ENCODE measurements at places on chromosomes 11 and 22. TPM values are rescaled to one million over a fixed set of nuclear protein-coding genes. Genes with fewer than 3 reads are reported as not detected.

- DNase-seq = no peak
- H3K27ac ChIP-seq = no peak overlapping the region
- no peaks in the 10 kb centered on the region for H3K27me3 ChIP-seq
- peaks cover 18% of the 10 kb centered on the region for H3K4me1 ChIP-seq
- H3K4me3 ChIP-seq = no peak overlapping the region
These were observed 16.0 kb upstream of the TUB start for GRCh38 chr11:8065031-8065430.

GRCh38 chr11:15912825-15913224 lies 443.5 kb downstream of the SOX6 start:
- no peak overlapping the region for H3K27ac ChIP-seq
- H3K27me3 ChIP-seq = no peaks in the 10 kb centered on the region
- H3K36me3 ChIP-seq = no peaks in the 10 kb centered on the region

Gene OR51B4
- total RNA-seq = 0.45 TPM

Gene OR6X1
- total RNA-seq = not detected

Gene OR8G5
- not detected for total RNA-seq

Gene APOBEC3F
- total RNA-seq = 32.3 TPM

GRCh38 chr22:37669586-37669985 lies 5.8 kb upstream of the LGALS1 start:
- H3K4me1 ChIP-seq = peaks cover 9% of the 10 kb centered on the region
- H3K4me3 ChIP-seq = no peak overlapping the region
- no peak overlapping the region for H3K27ac ChIP-seq
- no peaks in the 10 kb centered on the region for H3K27me3 ChIP-seq
- H3K36me3 ChIP-seq = no peaks in the 10 kb centered on the region

- DNase-seq = no peak
- H3K27me3 ChIP-seq = no peaks in the 10 kb centered on the region
- H3K27ac ChIP-seq = no peak overlapping the region
- H3K4me3 ChIP-seq = no peak overlapping the region
These were observed 55.3 kb downstream of the CACNA1I start for GRCh38 chr22:39625569-39626537.

- DNase-seq = no peak
- no peaks in the 10 kb centered on the region for H3K4me1 ChIP-seq
- no peaks in the 10 kb centered on the region for H3K36me3 ChIP-seq
- H3K27me3 ChIP-seq = no peaks in the 10 kb centered on the region
- H3K4me3 ChIP-seq = no peak overlapping the region
These were observed 1.2 kb downstream of the CD3E start for GRCh38 chr11:118305726-118306125.

Gene PKDREJ
- total RNA-seq = 0.12 TPM

- H3K27ac ChIP-seq = no peak overlapping the region
- H3K4me1 ChIP-seq = no peaks in the 10 kb centered on the region
- no peaks in the 10 kb centered on the region for H3K27me3 ChIP-seq
These were observed 792 bp downstream of the RBMXL2 start for GRCh38 chr11:7089328-7090251.

- H3K4me1 ChIP-seq = no peaks in the 10 kb centered on the region
- no peak overlapping the region for H3K4me3 ChIP-seq
- H3K36me3 ChIP-seq = no peaks in the 10 kb centered on the region
These were observed 50.2 kb downstream of the AP2A2 start for GRCh38 chr11:975827-976226.

DNA sequence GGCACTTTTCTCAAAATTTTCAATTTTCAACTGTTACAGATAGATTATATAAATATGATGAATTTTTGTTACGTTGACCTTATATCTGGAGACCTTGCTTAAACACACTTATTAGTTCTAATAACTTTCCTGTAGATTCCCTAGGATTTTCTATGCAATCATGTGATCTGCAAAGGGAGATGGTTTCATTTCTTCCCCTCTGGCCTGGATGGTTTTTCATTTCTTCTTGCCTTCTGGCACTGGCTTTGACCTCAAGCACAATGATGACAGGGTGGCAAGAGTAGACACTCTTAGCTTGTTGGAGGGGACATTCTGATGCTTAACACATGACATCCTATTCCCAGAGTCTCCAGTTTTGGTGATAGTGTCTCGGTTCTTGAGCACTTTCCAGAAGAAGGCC lies 75.9 kb downstream of the DGCR2 start:
- H3K4me3 ChIP-seq = no peak overlapping the region
- no peaks in the 10 kb centered on the region for H3K36me3 ChIP-seq
- no peak for DNase-seq
- H3K27ac ChIP-seq = no peak overlapping the region
- no peaks in the 10 kb centered on the region for H3K27me3 ChIP-seq

Gene VEGFB
- total RNA-seq = 146 TPM

GRCh38 chr11:57116654-57117053 lies 65.1 kb upstream of the LRRC55 start:
- no peaks in the 10 kb centered on the region for H3K36me3 ChIP-seq
- H3K27ac ChIP-seq = no peak overlapping the region
- no peak for DNase-seq
- no peaks in the 10 kb centered on the region for H3K27me3 ChIP-seq
- no peak overlapping the region for H3K4me3 ChIP-seq
- H3K4me1 ChIP-seq = no peaks in the 10 kb centered on the region

Gene OR2AG1
- not detected for total RNA-seq

DNA sequence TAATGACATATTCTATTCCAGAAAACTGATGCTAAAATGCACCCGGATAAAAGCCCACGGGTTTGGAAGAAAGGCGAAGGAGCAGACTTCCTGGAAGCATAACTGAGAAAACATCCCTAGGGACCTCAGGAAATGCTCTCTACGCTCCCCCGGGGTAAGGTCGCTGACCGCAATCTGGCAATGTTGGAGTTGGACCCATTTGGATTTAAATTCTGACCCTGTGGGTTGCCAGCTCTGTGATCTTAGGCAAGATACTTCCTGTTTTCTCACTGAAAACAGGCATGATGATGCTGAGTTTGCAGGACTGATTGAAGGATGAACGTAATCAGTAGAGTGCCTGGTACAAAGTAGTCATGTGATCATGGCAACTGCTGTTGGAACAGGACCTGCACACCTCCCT lies 1054.0 kb downstream of the NTM start:
- no peak for DNase-seq
- H3K36me3 ChIP-seq = no peaks in the 10 kb centered on the region
- no peaks in the 10 kb centered on the region for H3K4me1 ChIP-seq
- H3K27ac ChIP-seq = no peak overlapping the region
- H3K4me3 ChIP-seq = no peak overlapping the region

DNA sequence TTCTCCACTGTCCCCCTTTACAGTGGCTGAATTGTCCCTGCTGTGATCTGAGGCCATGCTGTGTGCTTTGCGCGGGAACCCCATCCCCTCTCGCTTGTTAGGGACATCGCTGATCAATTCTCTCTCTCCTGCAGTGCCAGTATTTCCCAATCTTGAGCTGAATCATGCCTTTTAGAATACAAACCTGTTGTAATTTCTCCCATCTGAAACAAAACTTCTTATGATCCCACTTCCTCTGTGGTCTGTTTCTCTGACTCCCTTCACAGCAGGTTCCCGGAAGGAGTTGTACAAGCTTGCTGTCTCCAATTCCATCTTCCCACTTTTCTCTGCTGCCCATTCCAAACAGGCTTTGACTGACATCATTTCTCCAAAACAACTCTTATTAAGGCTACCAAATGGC lies 16.8 kb downstream of the ADAMTS15 start:
- H3K27me3 ChIP-seq = no peaks in the 10 kb centered on the region
- no peaks in the 10 kb centered on the region for H3K36me3 ChIP-seq
- no peak overlapping the region for H3K27ac ChIP-seq

Gene CECR2
- total RNA-seq = 1.4 TPM

DNA sequence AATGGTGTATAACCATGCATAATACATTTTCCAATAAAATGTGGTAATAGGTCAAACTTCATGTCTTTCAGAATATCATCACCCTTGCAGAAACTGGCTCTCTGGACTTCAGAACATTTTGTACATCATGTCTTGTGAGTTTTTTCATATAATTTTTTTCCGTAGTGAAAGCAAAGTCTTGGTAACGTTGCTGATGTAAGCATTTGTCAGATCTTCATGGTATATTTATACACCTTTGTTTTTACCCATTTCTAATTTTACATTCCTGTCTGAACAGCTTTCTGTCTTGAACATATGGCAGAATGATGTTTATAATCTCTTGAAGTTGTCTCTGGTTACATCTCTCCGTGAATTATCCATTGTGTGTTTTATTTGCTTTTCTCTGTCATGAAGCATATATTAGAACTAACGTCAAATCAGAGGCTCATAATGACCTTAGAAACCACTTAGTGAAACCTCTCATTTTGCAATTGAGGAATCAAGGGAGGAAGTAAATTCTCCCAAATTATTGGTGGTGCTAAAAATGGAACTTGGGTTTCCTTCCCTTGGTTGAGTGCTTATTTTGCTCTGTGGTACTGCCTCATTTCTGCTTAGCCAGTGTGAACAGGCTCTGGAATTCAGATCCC lies 37.4 kb downstream of the CSRP3 start:
- no peaks in the 10 kb centered on the region for H3K36me3 ChIP-seq
- H3K4me3 ChIP-seq = no peak overlapping the region
- H3K4me1 ChIP-seq = no peaks in the 10 kb centered on the region

Gene HMOX1
- total RNA-seq = 85.4 TPM

All from ovary (tissue), 10 donors.